WTC11 (cell line): ENCODE measurements at places on chromosomes 4 and X. TPM values are rescaled to one million over a fixed set of nuclear protein-coding genes. Genes with fewer than 3 reads are reported as not detected.

The TMEM31 gene
- total RNA-seq = 0.24 to 0.34 TPM (median 0.27 TPM) in 3 replicates

The DDX53 gene
- total RNA-seq = not detected in 3 replicates

The MFAP3L gene
- total RNA-seq = 12.1 to 31.3 TPM (median 16.4 TPM) in 3 replicates

The GAGE12E gene
- total RNA-seq = not detected in 3 replicates

GRCh38 chr4:41670530-41670929 lies 78.0 kb downstream of the PHOX2B start:
- peaks cover 16% of the 10 kb centered on the region for H3K4me1 ChIP-seq
- H3K36me3 ChIP-seq = no peaks in the 10 kb centered on the region
- no peak overlapping the region for H3K4me3 ChIP-seq
- H3K27me3 ChIP-seq = no peaks in the 10 kb centered on the region

- H3K27me3 ChIP-seq = no peaks in the 10 kb centered on the region
- DNase-seq = no peak
- H3K4me1 ChIP-seq = no peaks in the 10 kb centered on the region
- no peaks in the 10 kb centered on the region for H3K36me3 ChIP-seq
Measured at GRCh38 chr4:115537387-115537786, 424.0 kb upstream of the NDST4 start.

DNA sequence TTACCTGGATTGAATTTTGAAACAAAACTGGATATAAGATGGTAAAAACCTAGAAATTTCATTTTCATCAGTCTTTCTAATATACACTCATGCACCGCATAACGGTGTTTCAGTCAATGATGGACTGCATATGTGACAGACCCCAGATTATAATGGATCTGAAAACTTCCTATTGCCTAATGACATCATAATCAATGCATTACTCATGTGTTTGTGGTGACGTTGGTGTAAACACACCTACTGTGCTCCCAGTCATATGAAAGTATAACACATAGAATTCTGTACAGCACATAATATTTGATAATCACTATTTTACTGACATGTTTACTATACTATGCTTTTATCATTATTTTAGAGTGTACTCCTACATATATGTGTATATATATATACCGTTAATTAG lies 119.9 kb upstream of the AGA start:
- peaks cover 18% of the 10 kb centered on the region for H3K4me1 ChIP-seq
- DNase-seq = no peak
- H3K36me3 ChIP-seq = peaks cover 5% of the 10 kb centered on the region

DNA sequence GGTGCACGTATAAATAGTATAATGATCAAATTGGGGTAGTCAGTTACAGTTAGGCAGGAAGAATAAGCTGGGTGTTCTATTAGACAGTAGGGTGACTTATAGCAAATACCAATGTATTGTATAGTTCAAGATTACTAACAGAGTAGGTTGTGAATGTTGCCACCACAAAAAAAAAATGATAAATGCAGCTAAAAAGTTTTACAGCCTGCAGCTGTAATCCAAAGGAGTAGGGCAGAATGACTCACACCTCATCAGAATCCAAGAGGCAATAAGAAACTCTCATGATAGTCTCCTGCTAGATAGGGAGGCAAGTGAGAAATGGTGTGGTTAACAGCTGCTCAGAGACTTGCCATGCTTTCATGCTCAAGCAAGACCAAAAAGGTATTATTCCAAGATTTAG lies 19.6 kb upstream of the TCEAL4 start:
- H3K27me3 ChIP-seq = peaks cover 20% of the 10 kb centered on the region
- H3K4me3 ChIP-seq = no peak overlapping the region
- no peak overlapping the region for H3K27ac ChIP-seq
- H3K36me3 ChIP-seq = no peaks in the 10 kb centered on the region

- H3K4me1 ChIP-seq = peaks cover 16% of the 10 kb centered on the region
- no peaks in the 10 kb centered on the region for H3K27me3 ChIP-seq
- H3K36me3 ChIP-seq = no peaks in the 10 kb centered on the region
- no peak overlapping the region for H3K27ac ChIP-seq
- H3K4me3 ChIP-seq = no peak overlapping the region
- DNase-seq = no peak
Measured at GRCh38 chr4:184364100-184364921, 110.0 kb downstream of the IRF2 start.

DNA sequence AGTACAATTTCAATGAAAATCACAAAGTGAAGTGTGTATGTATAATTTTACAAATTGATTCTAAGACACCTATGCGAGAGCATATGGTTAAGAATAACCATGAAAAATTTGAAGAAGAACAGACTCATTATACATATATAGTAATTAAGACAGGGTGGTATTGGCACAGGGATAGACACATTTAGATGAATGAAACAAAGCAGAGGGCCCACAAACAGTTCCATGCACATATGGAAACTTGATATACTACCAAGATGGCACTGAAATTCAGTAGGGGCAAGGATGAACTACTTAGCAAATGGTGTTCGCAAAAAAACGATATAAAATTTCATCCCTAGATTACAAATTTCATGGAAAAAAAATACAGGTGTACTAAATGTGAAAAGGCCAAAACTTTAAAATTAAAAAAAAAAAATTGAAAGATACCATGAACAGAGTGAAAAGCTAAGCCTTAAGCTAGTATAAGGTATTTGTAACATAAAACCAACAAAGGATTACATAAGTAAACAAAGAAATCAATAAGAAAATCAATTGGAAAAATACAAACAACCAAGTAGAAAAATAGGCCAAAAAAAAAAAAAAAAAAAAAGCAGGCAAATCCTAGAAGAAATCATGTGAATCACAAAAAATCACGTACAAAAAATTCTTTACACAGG lies 85.4 kb downstream of the RASL11B start:
- no peak overlapping the region for H3K27ac ChIP-seq
- no peaks in the 10 kb centered on the region for H3K27me3 ChIP-seq
- DNase-seq = no peak
- peaks cover 39% of the 10 kb centered on the region for H3K4me1 ChIP-seq

GRCh38 chrX:55867708-55868107 lies 150.2 kb downstream of the RRAGB start:
- peaks cover 41% of the 10 kb centered on the region for H3K4me1 ChIP-seq
- no peaks in the 10 kb centered on the region for H3K36me3 ChIP-seq
- H3K27ac ChIP-seq = no peak overlapping the region
- DNase-seq = no peak
- no peak overlapping the region for H3K4me3 ChIP-seq

DNA sequence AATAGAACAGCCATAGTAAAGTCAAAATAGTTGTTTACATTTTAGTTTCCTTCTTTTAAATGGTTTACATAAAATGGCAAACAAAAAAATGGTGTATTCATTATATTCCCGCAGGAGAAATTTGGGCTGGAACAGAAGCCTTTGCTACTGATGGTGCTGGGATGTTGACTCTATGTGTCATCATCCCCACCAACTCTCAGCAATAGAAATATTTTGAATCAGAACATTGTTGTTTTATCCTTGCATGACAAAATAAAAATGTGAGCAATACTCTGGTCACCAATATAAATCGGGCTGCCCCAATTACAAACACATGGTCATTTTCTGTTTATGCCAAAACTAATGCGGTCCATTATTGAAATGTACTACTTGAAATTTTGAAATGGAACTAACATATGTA lies 1131.6 kb upstream of the PCDH7 start:
- no peaks in the 10 kb centered on the region for H3K4me1 ChIP-seq
- H3K4me3 ChIP-seq = no peak overlapping the region
- DNase-seq = no peak
- no peaks in the 10 kb centered on the region for H3K27me3 ChIP-seq

- no peak overlapping the region for H3K4me3 ChIP-seq
- H3K27ac ChIP-seq = no peak overlapping the region
- H3K4me1 ChIP-seq = peaks cover 3% of the 10 kb centered on the region; the same call in 1 of the 2 replicates
- peak; percentile 14 for DNase-seq
- no peaks in the 10 kb centered on the region for H3K27me3 ChIP-seq
- H3K36me3 ChIP-seq = no peaks in the 10 kb centered on the region
Measured at GRCh38 chr4:95050980-95051701, 293.4 kb downstream of the BMPR1B start.

DNA sequence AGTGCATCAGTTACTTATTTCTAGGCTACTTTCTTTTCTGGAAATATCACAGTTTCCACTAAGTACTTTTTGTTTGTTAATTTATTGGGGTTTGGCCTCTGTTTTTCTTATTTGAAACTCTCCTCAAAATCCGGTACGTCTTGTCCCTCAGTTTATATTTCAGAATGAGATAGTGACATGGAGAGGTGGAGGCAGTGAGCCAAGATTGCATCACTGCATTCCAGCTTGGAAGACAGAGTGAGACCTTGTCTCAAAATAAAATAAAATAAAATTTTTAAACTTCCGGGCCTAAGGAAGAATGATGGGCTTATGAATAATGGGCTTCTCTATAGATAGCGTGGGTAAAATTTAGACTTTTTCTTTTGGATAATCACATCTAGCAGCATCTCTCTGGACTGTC lies 567.8 kb downstream of the TRIML1 start:
- H3K4me1 ChIP-seq = no peaks in the 10 kb centered on the region
- no peak overlapping the region for H3K4me3 ChIP-seq
- no peaks in the 10 kb centered on the region for H3K27me3 ChIP-seq
- DNase-seq = no peak
- H3K27ac ChIP-seq = no peak overlapping the region
- no peaks in the 10 kb centered on the region for H3K36me3 ChIP-seq

DNA sequence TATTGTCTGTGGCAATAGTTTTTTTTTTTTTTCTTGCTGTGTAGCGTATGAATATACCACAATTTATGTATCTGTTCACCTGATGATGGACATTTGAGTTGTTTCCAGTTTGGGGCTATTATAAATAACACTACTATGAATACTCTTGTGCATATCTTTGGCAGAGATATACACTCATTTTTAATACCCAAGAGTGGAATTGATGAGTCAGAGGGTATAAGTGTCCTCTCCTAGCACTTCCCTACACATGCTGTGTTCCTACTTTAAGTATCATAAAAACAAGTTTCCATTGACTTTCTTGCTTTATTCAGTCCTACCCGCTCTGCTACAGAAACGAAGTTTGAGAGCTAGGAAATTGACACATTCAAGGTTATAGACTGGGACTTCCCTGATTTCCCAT lies 39.8 kb downstream of the XIAP start:
- H3K36me3 ChIP-seq = peaks cover 15% of the 10 kb centered on the region
- no peak for DNase-seq
- H3K27me3 ChIP-seq = no peaks in the 10 kb centered on the region

DNA sequence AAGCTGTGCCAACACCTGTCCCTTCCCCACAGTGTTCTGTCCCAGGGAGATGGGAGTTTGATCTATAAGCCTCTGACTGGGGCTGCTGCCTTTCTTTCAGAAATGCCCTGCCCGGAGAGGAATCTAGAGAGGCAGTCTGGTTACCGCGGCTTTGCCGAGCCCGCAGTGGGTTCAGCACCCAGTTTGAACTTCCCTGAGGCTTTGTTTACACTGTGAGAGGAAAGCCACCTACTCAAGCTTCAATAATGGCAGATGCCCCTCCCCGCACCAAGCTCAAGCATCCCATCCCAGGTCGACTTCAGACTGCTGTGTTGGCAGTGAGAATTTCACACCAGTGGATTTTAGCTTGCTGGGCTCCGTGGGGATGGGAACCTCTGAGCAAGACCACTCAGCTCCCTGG lies 33.3 kb upstream of the ARSJ start:
- H3K4me3 ChIP-seq = no peak overlapping the region
- H3K36me3 ChIP-seq = no peaks in the 10 kb centered on the region
- no peaks in the 10 kb centered on the region for H3K4me1 ChIP-seq
- no peak overlapping the region for H3K27ac ChIP-seq
- H3K27me3 ChIP-seq = no peaks in the 10 kb centered on the region
- no peak for DNase-seq

DNA sequence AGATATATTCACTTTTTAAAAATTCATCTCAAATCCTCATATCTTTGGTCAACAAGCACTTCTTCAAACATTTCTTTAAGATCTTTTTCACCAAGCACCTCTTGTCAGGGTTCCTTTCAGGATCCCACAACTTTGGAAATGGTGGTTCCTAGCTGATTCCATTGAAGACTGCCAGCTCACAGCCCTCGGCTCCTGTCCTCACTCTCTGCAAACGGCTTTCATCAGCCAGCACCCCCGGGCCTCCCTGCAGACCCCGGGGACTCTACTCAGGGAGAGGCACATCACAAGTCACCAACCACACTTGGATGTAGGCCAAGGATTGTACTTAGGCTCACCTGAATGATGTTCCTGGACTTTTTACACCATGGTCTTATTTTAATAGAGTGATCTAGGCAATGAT lies 20.0 kb downstream of the ZBTB33 start:
- DNase-seq = no peak
- peaks cover 20% of the 10 kb centered on the region for H3K27me3 ChIP-seq
- peaks cover 17% of the 10 kb centered on the region for H3K4me1 ChIP-seq
- H3K4me3 ChIP-seq = no peak overlapping the region

DNA sequence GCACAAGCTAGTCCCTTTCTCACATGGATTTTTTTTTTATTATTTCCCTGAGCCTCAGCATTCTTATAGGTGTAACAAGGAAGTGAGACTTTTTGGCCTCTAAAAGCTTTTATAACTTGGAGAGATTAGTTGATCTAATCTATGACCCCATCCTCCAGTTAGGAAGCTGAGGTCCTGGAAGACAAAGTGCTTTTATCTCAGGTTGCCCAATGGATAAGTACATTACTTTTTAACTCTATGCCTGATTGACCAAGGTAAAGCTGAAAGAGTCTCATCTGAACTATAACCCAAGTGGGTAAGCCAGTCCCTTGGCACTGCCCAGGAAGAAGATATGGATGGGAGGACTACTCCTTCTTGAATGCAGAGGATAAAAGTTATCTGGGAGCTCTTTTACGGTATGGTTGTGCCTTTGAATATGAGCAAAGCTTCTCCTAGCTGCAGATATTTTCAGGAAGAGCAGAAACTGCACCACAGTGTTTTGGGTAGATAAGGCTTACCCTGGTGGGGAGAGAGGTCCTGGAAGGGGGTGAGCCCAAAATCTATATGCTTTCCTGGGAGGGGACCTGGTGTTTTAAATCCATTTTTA lies 40.2 kb downstream of the VSIG4 start:
- no peak overlapping the region for H3K27ac ChIP-seq
- no peak for DNase-seq
- no peaks in the 10 kb centered on the region for H3K27me3 ChIP-seq

DNA sequence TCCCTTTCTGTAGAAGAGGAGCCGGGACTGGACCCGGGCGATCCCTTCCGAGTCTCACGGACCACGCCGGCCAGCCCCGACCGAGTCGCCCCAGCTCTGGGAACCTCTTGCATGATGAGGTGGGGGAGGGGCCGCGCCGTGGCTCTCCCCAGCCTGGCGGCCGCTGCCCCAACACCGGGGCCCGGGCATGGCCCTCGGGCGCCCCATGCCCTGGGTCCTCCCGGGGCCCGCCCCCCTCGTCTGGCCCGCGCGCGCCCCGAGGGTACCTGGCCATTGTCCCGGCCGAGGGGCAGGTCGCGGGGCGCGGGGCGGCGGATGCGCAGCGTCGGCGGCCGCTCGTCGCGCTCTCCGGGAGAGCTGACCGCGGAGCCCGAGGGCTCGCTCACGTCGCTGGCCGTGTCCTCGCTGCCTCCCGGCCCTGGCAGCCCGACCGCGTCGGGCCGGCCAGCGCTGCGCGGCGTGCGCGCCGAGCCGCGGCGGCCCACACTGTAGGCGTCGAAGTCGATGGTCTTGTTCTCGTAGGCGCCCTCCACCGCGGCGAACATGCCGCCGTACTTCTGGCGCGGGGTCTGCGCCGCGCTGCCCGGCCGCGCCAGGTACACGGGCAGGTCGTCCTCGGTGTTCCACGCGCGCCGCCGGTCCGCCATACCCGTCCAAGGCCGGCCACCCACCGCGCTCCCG lies 423 bp downstream of the CRMP1 start:
- H3K4me1 ChIP-seq = peaks cover 46% of the 10 kb centered on the region
- H3K27me3 ChIP-seq = peaks cover 78% of the 10 kb centered on the region
- peak overlapping the region; percentile 73 for H3K4me3 ChIP-seq
